ENCODE measurements at places on chromosomes 4 and X. TPM values are rescaled to one million over a fixed set of nuclear protein-coding genes. Genes with fewer than 3 reads are reported as not detected.

SULT1E1 gene
- total RNA-seq = not detected

H2BW2 gene
- total RNA-seq = not detected

SYTL5 gene
- total RNA-seq = not detected

BEND2 gene
- not detected for total RNA-seq

GABRE gene
- total RNA-seq = not detected

CFP gene
- total RNA-seq = 18.6 TPM

GRCh38 chr4:1041147-1041935, 29.9 kb downstream of the FGFRL1 start:
- DNase-seq = no peak

- no peak for DNase-seq
Observed at GRCh38 chr4:19408490-19408889, 843.2 kb upstream of the SLIT2 start.

GRCh38 chrX:14038375-14039085, 8.8 kb upstream of the GEMIN8 start:
- no peak for DNase-seq

- no peak for DNase-seq
Observed at GRCh38 chrX:130915302-130915701, 12.3 kb upstream of the ENOX2 start.

- no peak for DNase-seq
Observed at GRCh38 chr4:73234712-73235111, 23.9 kb downstream of the ANKRD17 start.

GRCh38 chr4:124867536-124867935, 155.0 kb upstream of the ANKRD50 start:
- no peak for DNase-seq

- no peak for DNase-seq
Observed at GRCh38 chr4:147160908-147161513, 215.3 kb upstream of the TTC29 start.

- no peak for DNase-seq
Observed at GRCh38 chr4:164779811-164780216, 25.9 kb downstream of the SMIM31 start.

DNA sequence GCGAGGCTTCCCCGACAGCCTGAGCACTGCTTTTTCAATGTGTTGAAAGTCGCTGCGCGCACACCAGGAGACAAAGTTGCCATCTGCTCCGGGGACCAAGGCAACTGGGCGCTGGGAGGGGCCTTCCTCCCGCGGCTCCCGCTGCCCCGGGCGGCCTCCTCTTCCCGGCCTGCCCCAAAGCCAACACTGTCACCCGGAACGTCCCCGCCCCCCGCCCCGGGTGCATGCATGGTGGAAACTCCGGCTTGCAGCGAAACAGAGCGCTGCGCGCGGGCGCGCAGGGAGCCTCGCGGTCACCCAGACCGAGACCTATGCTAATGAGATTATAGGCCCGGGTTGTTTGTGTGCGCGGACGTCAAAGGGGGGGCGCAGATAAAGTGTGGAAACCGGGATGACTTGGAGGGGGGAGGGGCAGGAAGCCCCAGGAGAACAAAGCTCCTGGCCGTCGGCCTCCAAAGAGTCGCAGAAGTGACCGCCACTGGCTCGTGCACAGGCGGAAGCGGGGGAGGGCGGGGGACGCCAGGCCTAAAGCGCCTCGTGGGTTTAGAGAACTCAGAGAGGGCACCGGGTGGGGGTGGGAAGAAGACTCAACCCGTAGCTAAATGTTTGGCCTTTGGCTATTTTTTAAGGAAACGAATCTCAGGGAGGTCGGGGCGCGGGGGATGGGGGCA, 88.8 kb downstream of the BCOR start:
- DNase-seq = peak; percentile 31

DNA sequence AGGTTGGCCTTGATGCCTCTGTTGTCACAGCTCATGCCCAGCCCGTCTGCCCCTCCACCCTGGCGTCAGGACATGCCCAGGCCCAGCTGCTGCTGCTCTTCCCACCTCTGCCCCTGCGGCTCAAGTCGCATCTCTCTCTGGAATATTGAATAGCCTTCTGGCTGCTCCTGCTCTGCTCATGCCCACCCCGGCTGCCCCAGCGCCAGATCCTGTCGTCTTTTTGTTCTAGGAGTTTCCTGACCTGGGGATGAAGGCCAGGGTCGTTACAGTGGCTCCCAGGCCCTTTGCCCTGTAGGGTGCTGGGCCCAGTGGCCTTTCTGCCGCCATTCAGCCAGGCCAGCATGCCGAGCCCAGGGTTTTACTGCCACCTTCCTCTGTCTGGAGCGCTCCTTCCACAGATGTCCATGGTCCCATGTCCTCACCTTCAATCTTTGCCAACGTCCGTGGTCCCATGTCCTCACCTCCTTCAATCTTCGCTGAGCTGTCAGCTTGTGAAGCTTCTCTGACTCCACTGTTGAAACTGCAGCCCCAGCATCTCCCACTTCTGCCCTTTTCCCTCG, 9.7 kb downstream of the MAEA start:
- no peak for DNase-seq
